Activated T-cell treated with anti-CD3 and anti-CD28 coated beads, Interleukin-2, amount 50 U/mL, for 1 hour (primary cell): ENCODE measurements at places on chromosomes 16 and 17.
A peak's percentile ranks its signal among the peaks of the same experiment; 100 is the strongest.

DNA sequence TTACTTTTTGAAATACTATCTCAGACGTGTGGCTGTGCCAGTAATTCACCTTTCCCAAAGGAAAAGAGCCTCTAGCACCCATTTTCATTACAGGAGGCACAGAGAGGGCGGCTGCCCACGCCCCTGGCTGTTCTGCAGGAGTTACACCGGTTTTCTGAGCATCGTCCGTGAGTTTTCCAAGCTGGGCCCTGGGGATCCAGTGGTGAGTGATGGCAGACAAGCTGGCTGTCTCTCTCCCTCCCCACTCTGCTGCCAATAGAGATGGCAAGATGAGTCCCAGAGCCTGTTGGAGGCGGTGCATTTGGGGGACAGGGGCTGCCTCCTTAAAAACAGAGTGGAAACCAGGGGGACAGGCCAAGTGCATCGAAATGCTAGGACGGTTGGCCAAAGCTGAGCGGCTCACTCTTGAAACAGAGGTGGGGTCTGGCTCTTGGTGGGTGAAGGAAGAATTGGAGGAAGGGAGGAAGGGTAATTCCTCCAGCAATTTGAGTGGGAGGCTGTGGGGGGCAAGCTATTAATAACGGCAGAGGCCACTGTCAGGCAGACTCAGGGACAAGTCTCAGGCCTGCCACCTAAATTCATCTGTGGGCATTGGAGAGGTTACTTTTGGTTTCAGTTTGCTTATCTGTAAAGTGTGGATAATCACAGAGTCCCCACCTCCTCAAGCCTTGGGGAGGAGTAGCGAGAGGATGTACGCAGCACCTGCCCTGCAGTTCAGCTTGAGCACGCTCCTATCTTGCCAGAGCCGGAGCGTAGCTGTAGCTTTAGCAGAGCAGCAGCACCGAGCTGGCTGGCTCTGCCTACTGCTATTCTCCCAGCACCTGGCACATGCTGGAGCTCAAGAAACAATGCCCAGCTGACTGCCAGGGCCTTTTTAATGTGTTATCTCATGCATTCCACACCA lies 7.5 kb upstream of the NOS2 start:
- DNase-seq = peak; percentile 52

DNA sequence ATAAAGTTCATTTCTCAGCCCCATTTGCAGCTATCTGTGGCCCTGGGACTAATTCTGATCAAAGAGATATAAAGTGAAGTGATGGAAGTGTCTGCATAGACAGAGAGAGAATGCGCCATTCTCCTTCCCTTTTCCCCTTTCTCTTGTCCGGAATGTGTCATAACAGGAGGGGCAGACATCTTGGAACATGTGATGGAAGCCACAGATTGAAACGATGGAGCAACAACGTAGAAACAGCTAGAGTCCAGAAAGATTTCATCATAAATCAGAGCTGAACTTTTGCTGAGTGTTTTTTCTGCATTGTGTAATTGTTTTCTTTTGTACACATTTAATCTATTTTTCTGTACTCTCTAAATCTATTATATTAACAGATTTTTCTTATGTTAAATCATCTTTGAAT lies 11.3 kb downstream of the ASGR1 start:
- no peak for DNase-seq

DNA sequence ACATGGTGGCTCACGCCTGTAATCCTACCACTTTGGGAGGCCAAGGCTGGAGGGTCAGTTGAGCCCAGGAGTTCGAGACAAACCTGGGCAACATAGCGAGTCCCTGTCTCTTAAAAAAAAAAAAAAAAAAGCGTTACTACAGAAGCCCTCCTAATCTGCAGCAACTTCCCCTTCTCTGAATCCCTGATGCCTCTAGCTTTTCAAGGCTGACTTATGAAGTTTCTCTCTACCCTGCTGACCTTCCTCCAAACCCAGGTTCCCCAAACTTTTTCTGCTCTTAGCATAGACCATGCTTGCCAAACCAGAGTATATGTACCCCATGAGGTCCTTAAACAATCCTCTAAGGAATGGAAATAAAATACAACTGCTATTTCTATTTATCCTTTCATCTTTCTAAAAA lies 16.4 kb downstream of the LYRM1 start:
- DNase-seq = no peak

- DNase-seq = no peak
These were observed 309.4 kb upstream of the CDH5 start for GRCh38 chr16:66057057-66057456.
